ENCODE measurements at places on chromosomes 5 and 9.

DNA sequence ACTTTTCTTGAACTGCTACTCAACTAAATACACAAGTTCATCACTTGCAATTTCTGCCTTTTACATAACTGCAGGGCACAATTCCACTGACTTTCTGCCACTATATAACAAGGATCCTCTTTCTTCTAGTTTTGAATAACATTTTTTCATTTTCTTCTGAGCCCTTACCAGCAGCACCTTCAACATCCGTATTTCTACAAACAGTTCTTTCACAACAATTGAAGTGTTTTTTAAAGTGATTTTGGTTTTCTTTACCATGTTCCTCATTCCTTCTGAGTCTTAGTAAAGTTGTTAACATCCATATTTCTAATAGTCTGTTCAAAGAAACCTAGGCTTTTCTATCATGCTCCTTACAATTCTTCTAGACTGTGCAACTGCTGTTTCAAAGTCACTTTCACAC is 127.2 kb upstream of the PITX1 start:
- no peak for DNase-seq

DNA sequence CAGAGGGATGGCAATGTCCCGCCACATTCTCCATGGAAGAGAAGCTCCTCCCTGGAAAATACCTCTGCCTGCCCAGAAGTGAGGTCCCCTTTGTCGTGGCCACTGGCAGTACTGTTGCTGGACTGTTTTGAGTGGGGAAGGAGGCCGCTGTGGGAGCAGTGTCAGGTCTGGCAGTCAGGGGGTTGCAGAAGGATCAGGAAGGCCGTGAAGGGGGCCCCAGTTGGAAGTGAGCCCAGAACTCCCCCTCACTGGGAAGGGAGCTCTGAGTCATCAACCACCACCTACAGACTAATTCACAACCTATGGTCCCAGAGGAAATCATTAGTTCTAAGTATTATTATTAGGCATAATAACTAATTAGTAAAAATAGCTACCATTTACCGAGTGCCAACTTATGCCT is 200.4 kb downstream of the TTLL11 start:
- no peak for DNase-seq

DNA sequence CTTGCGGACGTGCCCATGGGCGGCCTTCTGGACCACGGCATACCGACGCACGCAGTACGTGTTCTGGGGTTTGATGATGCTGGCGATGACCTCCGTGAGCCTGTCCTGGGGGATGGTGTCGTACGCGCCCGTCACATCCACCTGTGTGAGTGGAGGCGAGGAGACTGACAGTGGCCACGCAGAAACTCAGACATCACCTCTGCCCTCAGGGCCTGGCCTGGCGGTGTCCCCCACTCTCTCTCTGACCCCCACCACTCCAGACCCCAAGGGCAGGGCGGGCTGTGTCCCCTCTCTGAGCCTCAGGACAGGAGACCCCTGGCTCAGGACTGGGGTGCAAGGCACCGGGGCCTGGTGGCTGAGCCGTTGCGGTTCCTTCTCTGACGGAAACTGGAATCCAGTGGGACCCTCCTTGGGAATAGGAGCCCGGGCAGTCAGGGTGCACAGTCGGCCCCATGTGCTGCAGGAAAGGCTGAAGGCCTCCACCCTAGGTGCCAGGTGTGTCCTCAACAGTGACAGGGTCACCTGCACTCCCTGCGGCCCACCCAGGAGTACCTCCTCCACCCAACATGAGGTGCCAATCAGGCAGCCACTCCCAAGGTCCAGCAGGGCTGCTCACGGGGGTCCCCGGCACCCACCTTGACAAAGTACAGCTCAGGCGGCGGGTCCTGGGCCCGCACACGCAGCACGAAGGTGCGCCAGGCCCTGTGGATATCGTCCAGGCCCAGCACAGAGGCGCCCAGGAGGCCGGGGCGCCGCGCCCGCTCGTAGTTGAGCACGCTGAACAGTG is 16.0 kb downstream of the TERT start:
- DNase-seq = no peak

DNA sequence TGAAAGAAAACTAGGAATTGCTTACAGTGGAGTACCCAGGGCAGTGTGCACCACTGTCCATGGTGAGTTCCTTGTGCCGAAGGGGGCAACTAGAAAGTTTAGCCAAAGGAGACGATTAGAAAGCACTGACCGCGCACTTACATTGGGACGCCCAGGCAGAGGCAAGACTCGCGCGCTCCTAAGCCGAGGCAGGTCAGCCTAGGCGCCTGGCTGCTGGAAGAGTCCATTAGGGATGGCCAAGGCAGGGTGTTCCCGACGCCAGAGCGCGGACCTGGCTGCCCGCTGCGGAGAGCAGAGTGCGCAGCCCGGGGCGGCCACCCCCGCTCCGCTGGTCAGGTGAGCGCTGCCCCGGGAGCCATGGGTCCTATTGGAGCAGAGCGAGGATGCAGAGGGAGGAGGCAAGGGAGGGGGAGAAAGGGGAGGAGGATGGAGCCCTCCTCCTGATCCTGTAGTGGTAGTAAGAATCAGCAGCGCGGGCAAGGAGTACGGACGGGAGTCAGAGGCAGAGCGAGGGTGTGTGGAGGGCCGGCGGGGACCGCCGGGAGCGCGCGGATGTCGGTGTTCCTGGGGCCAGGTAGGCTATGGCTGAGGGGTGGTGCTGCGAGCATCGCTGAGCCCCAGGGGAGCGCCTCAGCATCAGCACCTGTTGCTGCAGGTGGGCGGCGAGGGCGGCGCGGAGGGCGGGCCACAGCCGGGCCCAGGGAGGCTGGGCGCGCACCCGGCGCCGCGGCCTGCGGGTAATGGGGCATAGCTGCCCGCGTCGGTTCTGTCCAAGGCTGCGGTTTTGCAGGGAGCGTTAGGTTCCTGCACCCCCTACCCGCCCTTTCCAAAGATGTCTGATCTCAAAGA is at the start of gene ADGRV1:
ADGRV1 (plus strand) TSS at position 454 of the 849 bp plus-strand sequence; CDS start at position 553, 99 bp downstream.
- no peak for DNase-seq

GRCh38 chr9:7816021-7816420 is 16.4 kb upstream of the DMAC1 start:
- no peak for DNase-seq

GRCh38 chr5:140113180-140113698 is 670 bp upstream of the PURA start:
- DNase-seq = no peak

GRCh38 chr9:37464426-37465248 is 613 bp downstream of the ZBTB5 start:
- DNase-seq = peak; percentile 90

DNA sequence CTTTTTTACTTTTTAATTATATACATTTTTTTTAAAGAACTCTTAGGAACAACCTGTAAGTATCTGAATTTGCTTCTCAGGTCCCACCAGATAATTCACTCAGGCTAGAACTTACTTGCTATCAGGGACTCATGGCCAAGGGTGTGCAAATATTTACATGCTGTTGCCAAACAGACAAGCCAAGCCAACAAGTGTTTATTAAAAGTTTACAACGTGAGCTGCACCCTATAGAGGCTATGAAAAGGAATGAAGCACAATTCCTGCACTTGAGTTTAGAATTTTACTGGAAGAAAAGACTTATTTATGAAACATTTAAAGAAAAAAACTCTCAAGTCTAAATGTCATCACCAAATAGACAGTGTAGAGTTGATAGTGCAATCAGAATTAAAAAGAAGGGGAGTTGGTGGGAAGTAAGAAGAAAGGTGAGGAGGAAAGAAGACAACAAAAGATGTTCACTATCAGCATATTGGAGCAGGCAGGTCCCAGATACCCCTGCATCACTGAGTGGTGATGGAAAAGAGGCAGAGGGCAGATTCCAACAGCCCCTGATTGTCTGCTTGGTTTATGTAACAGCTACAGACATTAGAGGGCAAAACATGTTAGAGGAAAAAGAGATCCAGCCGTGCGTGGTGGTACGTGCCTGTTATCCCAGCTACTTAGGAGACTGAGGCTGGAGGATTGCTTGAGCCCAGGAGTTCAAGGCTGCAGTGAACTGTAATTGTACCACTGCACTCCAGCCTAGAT is 32.8 kb downstream of the SH3RF2 start:
- no peak for DNase-seq

DNA sequence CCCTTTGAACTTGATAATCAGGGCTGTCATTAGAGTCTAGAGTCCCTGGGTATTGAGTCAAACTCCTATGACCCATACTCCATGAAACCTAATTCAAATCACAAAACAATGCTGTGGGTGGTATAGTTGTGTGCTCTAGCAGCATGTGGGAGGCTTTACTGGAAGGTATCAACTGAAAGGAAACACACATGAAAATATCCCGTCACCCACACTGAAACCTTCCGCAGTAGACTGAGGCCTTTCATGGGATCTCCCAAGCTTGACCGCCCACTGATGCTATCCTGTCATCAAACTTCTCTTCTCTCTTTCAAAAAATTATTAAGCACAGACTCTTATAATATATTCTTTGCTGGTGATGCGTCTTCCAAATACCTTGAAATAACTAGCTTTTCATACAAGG is 569.1 kb upstream of the MEF2C start:
- DNase-seq = no peak

All from activated naive CD4-positive, alpha-beta T cell (primary cell).